Psoas muscle (tissue), 8 donors: ENCODE measurements at places on chromosomes 1 and 21. TPM values are rescaled to one million over a fixed set of nuclear protein-coding genes. Genes with fewer than 3 reads are reported as not detected.

DNA sequence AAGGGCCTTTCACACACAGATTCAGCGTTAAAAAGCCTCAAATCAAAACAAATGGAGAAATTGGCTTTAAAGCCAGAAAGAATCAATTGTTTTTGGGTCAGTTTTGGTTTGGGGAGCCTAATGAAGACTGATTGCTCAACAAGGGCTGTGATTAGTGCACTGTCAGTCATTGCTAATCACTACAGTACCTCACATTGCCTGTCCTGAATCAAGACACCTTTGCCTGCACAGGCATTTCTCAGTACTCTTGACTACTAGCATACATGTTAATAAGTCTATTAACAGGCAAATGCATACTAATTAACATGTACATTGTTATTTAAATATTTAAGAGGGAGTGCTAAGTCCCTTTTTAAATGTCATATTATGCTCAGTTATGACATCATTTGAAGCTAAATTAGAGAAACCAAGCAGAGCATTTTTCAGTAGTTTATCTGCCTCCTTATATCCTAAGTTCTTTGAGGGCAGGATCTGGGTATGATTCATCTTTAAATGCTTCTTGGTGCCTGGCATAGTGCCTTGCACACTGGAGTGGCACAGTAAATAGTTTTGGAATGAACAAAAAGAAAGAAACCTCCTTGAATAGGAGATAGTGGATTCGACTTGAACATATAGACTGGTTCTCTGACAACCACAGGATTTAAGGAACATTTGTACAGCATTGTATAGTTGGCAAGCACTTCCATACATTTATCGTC, 25.8 kb upstream of the CCN1 start:
- DNase-seq = no peak

DNA sequence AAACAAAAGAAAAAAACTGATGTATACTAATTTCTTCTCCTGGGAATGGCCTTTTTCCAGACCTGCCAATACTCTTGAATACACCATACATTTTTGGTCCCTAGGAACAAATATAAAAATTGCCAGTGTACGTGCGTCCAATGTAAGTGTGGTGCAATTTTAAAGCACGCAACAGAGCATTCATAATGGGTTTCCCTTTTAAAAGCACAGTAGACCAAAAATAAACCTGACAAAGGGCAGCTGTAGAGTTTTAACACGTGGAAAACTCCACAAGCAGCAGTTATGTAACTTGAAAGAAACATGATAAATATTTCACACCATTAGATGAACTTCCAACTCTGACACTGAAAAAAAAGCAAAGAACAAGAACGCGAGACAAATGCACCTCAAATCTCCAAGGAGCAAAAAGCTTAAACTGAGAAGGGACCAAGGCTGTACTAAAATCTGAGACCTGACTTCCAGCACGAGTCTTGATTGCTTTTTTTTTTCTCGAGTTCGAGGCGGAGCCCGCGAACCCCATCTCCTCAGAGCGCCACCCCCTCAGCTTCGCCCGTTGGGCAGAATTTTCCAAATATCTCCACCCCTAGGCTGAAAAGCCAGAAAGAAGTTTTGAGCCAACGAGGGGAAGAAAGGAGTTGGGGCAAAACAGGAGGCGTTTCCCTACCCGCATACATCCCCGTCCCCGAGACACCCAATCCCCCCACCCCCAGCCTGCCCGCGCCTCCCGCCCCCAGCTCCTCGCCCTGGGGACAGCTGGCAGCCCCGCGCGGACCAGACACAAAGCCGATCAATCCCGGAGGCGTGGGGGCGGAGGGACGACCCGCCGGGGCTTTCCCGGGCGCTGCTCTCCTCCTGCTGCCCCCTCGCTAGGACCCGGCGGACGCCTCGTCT, at the start of gene JAM2:
Gene JAM2, plus strand, starts transcription at position 599 of the 891 bp plus-strand sequence. CDS start 564 bp downstream, outside the sequence.
- peak; percentile 47 for DNase-seq

GRCh38 chr1:43153443-43153842, 18.6 kb downstream of the EBNA1BP2 start:
- no peak for DNase-seq

DNA sequence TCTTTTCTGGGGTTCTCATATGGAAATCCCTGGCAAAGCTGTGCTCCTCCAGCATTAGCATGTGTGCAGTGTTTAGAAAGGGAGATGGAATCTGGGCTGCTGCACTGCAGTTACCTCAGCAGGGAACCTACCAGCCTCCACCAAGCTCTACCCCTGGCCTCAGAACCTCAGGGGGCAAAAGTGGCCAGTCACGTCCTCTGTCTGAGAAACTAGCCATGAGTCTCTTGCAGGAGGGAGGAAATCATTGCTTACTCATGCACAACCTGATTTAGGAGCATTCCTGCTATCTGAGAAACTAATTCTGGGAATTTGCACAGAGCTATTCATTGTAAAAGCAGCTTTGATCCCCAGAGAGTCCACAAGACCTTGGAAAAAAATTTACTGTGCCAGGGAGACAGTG, 80.6 kb upstream of the IPO9 start:
- no peak for DNase-seq

DNA sequence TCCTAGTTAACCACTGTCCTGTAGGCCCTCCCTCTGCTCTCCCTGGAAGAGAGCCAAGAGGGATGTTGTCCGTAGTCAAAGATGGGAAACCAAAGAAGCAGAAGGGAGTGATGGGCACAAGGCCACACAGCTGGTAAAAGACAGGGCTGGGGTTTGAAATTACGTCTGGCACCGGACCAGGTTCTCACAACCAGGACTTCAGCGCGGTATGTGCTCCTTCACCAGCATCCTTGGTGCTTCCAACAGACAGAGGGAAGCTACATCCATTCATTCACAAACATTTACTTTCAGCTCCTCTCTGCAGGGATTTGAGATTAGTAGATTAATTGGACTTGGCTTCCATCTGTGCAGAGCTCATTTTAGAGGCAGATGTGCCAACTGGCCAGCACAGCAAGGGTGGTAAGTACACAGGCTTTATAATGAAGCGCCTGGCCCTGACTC, 191.2 kb downstream of the TRABD2B start:
- DNase-seq = no peak

- DNase-seq = no peak
These were observed 43.8 kb downstream of the DDAH1 start for GRCh38 chr1:85421179-85421578.

- DNase-seq = no peak
These were observed 40.8 kb downstream of the NID1 start for GRCh38 chr1:236023926-236024565.

DNA sequence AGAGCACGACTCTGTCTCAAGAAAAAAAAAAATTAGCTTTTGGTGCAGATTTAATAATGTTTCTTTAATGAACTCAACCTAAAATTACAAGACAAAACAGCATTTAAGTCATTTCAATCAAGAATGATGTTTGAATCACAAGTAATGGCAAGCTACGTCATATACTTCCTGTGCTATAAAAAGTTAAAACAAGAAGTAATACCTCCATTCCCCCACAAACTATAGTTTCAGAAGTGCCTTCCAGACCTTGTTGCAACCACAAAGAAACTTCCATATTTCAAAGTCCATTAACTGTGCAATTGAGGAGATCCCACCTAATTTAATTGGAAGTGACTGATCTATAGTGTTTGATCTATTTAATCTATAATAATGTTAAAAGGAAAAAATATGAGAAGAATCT, 15.1 kb downstream of the NRDC start:
- no peak for DNase-seq

AQP10 gene
- not detected for total RNA-seq

GRCh38 chr1:227915564-227916553, 31.9 kb downstream of the WNT9A start:
- DNase-seq = no peak

URB1 gene
- total RNA-seq = 12.9 TPM

DNA sequence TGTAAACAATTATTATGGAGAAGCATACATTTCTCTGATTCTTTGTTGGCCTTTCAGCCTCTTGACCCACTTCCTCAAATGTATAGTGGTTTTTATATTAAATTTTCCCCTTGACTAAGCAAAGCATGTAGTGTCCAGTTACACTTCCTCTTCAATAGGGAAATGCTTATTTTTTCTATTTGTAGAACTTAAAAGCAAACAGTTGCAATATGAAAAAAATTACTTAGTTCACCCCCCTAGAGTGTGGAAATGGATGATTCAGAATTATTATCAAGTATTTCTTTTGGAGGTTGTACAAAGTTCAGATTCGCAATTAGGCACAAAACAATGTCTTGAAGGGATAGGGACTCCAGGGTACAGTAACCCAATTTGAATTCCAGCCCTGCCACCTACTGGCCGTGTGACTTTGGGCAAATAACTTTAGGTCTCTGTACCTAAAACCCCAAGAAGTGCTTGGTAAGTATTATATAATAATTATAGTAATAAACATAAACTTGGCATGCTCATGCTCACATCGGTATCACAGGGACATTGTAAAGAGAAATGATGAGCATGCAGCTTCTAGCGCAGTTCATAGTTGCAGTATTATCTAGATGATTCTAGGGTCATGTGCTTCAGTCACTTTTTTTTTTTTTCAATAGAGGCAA, 28.6 kb upstream of the IFNGR2 start:
- no peak for DNase-seq

CAMTA1 gene
- 76.5 TPM for total RNA-seq

DNA sequence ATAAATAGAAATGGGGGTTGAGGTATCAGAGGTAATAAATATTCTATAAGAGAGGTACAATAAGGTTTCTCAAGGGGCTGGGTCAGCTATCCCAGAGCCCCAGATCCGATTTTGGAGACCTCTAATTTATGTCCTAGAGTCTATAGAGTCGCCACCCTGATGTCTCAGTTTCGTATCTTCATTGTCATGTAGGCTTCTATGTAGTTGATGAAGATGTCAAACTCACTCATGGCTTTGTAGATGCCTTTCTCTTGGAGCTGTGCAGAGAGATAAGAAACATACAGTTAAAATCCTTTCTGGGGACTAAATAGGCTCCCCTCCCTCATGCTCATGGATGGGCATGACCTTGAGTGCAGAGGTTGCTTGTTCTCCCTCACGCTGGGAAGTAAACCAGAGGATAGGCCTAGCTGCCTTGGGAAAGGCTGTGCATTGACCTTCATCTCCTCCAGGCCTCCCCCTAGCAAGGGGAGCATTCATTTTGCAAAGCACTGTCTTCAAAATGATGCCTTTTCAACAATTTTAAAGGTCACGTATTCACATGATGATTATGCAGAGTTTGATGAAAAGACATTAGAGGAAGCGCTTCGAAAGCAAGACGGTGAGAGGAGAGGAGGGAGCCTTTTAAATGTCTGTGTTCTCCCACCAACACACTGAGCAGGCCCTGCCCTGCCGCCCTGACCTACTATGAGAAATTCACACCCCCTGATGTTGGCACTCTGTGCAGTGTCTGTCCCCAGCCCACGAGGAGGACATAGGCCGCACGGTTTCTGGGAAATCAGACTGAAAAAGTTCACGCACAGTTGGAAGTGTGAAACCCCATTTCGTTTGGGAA, 1.9 kb upstream of the IL19 start:
- DNase-seq = no peak

SLC22A15 gene
- total RNA-seq = 0.50 TPM

ZC3H12A gene
- total RNA-seq = 13.5 TPM

SOX13 gene
- 19.6 TPM for total RNA-seq

DNA sequence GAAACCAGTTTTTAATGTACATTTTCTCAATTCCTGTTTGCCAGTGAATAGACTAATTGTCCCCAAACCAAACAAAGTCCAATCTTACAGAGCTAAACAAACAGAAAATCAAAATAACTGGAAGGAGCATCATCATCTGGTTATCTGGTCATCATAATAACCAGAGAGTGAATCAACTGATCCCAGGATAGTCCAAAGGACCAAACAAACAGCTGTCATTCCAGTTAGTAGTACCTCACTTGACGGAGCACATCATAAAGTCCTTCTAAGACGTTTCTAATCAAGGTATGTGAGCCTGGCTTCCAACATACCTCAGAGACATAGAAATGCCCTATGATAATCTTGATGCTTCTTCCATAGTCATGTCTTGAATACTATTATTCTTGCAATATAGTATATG, 240.5 kb downstream of the LTN1 start:
- DNase-seq = no peak

DNA sequence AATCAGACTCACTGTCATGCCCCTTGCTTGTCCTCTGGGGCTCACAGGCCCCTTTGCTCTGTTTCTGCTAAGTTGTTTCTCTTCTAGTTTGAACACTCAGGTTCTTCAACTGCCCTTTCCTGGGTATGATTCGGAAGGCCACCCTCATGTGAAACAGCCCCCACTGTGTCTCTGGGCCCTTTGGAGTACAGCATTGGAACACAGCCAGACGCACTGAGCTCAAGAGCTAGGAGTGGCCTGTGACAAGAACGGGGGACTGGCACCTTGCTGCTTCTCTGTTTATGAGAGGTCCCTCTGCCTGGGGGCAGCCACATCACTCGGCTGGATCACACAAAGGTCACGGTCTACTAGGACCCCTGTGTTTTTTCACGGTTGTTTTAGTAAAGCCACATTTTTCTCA, 114.4 kb upstream of the ZC3H12A start:
- no peak for DNase-seq

GRCh38 chr1:4121293-4121684, 221.2 kb upstream of the C1orf174 start:
- no peak for DNase-seq

- no peak for DNase-seq
These were observed 115.1 kb downstream of the ETS2 start for GRCh38 chr21:38920631-38921398.

- no peak for DNase-seq
These were observed 599 bp downstream of the MKNK1 start for GRCh38 chr1:46603481-46603857.

DNA sequence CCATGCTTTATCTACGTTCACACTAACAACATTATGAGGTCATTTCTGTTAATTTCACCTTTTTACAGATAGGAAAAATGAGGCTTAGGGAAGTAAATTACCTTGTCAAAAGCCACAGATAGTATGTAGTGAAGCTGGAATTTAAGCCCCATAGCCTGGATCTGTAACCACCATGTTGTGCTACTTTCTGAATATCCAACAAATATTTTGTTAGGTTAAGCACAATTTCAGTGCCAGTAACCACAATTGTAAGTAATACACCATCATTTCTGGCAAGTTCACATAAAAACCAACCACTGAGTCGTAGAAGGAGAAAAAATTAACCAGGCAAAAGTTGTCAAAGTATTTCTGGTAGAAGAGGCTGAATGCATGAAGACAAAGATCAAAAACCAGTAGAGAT, 593.1 kb upstream of the CAMK1G start:
- DNase-seq = no peak

- no peak for DNase-seq
These were observed 17.8 kb downstream of the LBR start for GRCh38 chr1:225410036-225410435.

- DNase-seq = no peak
These were observed 13.5 kb upstream of the HPCAL4 start for GRCh38 chr1:39704757-39705156.

- no peak for DNase-seq
These were observed 27.1 kb upstream of the COL18A1 start for GRCh38 chr21:45377866-45378257.
